ENCODE measurements at places on chromosomes 6 and 20.

DNA sequence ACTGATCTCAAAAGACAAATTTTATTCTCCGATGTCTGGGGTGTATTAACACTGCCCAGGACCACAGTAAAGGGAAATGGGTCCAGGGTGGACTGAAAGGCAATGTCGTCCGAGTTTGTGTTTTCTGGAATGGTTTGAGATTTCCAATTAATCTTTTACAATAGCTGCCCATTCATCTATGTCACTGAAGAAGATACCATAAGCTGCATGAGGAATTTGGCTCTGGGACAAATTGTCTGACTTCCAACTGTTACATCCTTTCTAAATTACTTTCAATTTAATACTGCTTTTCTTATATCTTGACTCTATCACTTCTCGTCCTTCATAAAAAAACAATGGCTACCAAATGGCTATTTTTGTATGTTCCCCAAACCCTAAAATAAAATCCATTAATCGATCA is 130.7 kb upstream of the KCNK16 start:
- DNase-seq: no peak

- no peak for DNase-seq
These were observed 13.8 kb downstream of the UNC93A start for GRCh38 chr6:167304912-167305311.

- no peak for DNase-seq
These were observed 25.3 kb downstream of the NKX2-4 start for GRCh38 chr20:21372016-21372415.

DNA sequence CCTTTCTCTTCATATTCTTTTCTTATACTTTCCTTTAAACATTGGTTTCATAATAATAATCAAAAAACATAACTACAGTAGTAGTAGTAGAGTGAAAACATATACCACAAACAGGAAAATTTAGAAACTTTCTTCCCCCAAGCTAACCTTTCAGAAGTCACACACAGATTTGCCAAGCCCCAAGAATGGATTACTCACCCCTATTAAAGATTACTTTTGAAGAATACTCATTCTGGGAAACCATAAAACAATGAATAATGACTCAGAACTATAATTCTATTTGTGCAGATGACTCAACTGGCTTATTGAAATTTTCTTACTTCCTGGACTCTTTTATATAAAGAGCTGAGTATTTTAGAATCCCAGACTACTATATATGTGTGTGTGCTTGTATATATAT is 119.4 kb upstream of the GJE1 start:
- no peak for DNase-seq

DNA sequence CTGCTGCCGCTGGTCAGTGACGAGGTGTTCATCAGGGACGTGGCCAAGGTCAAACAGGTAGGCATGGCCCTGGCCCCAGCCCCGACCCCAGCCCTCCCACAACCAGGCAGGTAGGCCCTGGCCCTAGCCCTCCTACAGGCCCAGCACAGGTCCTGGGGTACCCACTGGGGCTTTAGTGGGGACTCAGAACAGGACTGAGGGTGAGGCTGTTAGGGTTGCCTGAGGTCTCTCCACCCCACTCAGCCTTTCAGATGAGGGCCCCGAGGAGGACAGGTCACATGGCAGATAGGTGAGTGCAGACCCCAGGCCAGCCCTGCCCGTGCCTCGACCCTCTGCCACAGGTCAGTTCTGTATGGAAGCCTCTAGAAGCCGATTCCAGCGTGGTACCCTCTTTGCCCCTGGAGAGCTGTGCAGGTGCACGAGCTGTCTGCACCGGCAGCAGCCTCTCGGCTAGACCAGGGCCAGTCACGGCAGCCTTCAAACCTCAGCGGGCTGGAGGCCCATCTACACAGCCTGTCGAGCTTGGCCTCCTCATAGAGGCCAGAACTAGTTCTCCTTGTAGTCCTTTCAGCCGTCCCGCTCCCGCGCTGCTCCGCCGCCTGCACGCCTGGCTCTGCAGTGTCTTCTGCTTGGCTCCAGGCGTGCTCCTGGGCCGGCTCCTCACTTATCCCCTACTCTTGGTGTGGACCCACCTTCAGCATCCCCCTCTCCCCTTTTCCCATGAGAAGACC is 35.5 kb downstream of the PYGB start:
- no peak for DNase-seq

- peak; percentile 7 for DNase-seq
These were observed 45.3 kb downstream of the DACT2 start for GRCh38 chr6:168274037-168274952.

DNA sequence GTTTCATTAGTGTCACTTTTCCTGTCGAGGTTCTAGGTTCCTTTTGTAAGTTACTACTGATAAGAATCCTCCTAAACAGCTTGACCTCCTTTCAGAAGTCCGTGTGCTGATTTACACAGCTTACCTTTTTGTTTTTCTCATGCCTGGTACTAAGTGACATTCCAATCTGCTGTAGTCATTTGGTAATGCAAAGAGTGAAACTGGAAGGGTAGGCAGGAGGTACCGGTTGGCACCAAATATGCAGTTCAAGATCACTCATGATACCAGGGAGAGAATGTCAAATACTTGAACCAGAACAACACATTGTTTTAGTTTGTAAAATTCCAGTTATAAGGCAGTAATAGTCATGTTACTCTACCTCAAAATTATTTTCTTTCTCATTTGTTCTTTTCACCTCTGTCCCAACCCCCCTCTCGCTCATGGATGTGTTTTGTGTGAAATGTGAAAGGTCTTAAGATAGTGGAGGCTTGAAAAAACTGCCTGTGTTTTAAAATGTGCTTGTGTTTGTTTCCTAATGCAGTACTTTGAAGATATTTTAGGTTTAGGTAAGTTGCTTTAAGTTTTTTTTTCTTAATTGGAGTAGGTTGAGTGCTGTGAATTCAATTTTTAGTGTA is 23.2 kb downstream of the AFDN start:
- no peak for DNase-seq

DNA sequence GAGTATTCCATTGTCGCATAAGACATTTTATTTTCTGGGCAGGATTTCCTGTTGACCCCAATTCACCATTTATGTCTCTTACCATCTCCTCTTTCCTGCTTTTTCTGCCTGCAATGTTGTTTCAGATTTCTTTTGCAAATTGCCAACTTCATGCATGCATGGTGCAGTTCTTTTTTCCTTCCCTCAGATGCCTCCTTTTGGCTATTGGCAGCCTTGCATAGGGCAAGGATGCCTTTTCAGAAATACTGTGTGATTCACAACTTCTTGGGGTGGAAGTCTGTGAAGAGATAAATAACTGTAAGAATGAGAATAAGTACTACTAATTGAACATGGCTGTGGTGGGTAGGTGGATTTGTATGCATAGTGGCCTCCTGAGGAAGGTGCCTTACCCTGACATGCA is 116.7 kb downstream of the SOX4 start:
- DNase-seq: no peak

- DNase-seq: no peak
These were observed 73.1 kb upstream of the PLCB4 start for GRCh38 chr20:8995761-8996160.

- no peak for DNase-seq
These were observed 108.8 kb upstream of the TBX18 start for GRCh38 chr6:84872996-84873723.

DNA sequence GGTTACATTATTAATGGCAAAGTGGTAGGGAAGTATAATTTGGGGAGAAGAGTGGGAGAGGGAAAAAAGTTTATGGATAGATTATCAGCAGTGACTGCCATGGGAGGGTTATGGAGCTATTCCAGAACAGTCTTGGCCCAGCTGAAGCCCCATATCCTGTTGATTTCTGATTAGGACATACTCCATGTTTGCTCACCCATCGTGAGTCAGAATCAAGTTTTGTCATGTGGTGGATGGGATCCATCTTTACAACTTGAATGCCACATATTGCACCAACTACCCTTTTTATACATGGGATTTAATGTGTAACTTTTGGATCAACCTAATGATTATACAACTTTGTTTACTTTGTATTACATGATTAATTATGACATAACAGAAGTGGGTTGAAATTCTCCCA is 217.0 kb downstream of the HAO1 start:
- no peak for DNase-seq

DNA sequence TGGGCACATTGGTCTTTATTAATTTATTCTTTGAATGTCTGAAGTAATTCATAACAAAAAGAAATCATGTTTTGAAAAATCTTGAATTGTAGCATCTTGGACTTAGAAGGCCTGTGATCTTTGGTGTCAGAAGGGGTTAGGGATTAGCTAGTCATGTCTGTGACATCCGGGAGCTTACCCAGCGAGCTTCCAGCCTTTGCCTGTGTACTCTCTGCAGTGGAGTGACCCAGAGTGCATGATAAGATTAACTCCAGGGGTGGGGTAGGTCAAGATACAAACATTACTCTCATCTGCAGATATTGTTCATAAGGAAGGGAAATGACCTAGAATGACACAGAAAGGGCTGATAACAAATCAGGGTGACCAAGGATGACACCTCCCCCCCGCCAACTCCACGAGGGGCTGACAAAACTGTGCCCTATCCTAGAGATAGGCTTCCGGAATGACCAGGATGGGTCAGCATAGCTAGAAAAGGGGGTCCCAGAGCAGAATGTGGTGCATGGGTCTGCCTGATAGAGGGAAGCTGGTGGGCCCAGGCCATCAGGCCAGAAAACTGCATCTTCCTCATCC is 56.6 kb upstream of the BLCAP start:
- no peak for DNase-seq

DNA sequence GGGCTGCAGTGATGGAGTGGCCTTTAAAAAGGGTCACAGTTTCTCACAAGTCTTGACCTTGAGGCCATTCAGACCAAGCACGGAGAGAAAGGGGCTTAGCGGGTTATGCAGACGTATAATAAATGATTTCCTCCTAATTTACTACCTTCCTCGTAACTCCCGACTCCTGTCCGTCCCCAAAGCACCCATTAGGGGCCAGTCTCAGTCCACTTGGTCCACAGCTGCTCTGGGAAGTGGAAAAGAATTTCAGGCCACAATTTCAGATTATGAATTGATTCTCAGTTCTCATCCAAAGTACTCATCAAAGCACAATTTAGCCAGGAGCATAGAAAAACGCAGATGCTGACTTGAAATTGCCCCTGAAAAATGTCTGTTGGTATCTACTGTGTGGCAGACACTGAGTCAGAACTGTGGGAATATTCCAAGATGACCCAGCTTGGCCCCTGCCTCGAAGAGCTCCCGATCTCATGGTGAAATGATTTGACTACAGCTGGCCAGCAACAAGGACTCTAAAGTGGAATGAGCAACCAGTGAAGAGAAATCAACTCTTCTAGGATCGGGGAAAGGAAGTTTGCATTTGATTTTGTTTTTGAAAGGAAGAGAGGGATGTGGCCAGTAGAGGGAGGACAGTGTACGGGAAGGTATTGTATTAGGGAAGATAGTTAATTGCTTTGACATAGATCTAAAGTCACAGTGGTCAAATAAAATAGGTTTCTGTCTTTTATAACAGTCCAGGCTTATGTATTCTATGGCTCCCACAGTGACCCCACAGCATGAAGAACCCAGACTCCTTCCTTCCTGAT is 15.2 kb upstream of the STK35 start:
- DNase-seq: no peak

DNA sequence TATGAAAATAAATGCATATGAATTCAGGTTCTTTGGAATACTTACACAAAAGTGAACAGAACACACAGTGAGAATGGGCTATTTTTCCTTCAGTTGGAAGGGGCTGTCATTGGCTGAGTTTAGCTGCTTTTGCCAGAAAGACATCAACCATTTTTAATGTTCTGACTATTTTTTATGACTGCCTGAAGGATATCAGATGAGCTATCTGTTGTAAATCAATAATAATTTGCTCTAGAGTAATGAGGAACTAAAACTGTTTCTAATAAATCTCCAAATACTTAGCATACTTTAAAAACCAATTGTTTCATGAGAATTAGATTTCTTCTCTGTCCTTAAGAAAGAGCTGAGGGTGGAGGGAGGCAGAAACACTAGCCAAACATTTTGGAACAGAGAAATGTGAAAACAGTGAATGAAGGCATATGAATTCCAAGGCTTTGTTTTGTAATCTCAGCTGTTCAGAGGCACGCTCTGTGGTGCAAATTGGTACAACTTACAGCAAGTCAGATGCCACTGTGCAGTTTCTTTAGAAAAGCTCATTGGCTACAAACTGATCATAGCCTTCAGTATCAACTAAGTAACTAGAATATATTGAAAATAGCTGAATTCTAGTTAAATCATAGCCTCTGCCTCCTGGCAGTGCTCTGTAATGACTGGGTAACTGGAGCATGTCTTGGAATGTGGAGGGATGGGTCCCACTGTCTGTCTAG is 228.9 kb upstream of the JAG1 start:
- DNase-seq: no peak

DNA sequence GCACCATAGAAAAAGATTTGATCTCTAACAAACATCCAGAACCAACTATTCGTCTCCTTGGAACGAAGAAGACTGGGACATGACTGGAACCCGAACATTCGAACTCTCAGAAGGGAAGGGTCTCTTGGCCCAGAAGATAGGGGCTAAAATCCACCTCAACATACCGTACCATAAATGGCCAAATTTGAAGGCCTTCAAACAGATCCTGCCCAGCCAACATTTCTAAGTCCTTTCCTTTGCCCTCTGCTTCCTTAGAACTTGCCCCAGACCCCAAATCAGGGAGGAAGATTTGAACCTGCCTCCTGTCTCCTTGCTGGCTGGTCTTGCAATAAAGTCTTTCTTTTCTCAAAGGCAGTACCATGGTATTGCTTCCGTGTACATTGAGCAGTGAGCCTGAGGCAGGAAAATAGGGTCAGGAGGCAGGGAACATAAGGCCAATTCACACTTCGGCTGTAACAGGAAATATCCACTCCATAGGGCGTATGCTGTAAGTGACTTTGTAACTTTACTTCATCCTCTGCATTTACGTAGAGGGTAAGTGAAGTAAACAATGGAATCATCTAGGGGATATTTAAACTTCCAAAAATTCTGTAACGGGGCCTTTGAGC is 1.8 kb upstream of the PXDC1 start:
- DNase-seq: no peak

GRCh38 chr6:12974551-12974950 is 258.0 kb downstream of the PHACTR1 start:
- DNase-seq: peak; percentile 89

- DNase-seq: no peak
These were observed 32.7 kb downstream of the BRPF3 start for GRCh38 chr6:36229223-36229622.

GRCh38 chr6:24691550-24691949 is 24.7 kb downstream of the ACOT13 start:
- DNase-seq: no peak

DNA sequence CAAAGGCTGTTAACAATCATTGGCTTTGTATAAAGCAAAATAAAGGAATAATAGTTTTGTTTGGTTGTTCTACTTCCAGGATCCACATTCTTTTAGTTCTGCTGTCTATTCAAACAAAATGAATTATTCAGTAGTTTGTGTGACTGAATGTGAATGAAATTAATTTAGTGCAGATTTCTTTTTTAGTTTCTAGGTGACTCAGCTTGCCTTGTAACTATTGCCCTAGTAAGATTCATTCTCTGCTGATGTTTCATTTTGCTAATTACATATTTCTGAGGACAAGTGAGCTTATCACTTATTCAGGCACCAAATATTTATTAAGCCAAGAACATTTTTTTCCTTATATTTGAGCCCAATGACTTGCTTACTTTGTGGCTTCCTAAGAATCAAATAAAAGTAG is 46.5 kb upstream of the RIPOR2 start:
- DNase-seq: no peak

- DNase-seq: peak; percentile 32
These were observed at the start of gene SASH1 for GRCh38 chr6:148342350-148343046. TSS of gene SASH1 (plus strand) at chr6:148342838. CDS start at chr6:148343068, 230 bp downstream.

Data from common myeloid progenitor, CD34-positive (primary cell).